ENCODE measurements at places on chromosomes 2 and 18.

DNA sequence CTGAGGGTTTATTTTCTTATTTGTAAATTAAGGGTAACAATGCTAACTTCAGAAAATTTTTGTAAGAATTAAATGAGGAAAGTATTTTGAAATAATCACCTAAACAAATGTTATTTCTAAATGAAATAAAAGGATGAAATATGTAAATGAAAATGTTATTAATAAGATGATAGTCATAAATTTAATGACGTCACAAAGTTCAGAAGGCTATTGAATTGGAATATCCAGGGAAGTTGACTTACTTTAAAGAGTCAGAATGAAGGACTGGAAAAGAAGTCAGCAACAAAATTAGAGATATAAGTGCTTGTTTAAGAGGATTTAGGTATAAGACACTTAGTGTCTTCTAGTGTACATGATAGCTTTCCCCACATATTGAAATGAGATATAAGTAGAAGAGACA, 732.6 kb upstream of the CDH7 start:
- DNase-seq = no peak

- DNase-seq = no peak
Measured at GRCh38 chr18:46621871-46622270, 35.1 kb downstream of the LOXHD1 start.

DNA sequence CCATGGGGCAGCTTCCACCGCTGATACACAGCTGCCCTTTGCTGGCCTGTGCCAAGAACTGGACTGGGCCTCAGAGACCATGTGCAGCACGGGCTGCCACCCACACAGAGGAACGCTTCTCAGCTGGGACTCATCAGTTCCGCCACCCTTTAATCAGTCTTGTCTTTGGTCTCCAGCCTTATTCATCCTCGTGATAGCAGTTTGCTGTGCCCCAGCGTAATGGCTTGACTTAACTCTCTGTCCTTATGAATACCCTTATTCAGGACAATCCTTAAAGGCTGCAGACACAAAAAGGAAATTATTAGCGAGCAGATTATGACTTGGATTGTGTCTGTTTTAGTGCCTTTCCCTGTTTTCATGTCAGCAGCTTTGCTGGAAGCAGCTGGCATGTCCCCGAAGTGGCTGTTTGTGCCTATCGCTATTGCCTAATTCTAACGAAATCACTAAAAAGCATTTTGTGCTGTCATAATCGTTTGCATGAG, 108.9 kb upstream of the DAPL1 start:
- no peak for DNase-seq

DNA sequence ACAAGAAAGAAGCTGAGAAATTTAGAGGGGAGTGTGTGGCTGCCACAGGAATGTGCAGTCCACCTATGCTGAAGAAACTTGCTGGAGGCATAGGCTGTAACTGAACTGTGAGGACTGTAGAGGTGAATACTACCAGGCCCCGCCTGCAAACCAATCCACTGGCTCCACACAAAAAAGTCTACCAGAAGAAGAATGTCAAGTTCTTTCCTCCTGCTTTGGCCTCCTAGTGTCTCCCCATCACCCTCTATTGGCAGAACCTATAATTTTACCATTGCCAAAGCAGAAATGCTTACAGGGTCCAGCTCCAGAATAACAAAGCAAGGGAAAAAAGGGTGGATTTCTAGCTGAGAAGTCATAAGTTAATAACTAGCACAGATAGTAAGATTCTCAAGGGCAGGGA, 5.9 kb upstream of the ATP5MC3 start:
- no peak for DNase-seq

DNA sequence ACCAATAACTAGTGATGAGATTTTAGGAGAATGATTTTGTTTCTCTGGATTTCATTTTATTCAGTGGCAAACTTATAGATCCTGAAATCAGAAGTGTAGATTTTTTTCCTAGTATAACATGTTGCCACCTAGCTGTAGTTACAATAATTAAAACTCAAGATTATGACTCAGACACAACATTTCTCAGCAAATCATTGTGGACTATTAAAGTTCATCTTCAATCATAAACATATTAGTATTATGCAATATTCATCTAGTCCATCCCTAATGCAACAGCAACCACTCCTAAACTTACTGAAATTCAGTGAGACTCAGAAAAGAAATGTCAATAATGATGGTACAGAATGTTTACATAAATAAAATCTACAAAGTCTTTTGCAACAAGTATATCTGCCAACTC, 51.3 kb downstream of the USP34 start:
- no peak for DNase-seq

- no peak for DNase-seq
Measured at GRCh38 chr18:5159080-5159479, 38.0 kb downstream of the AKAIN1 start.

All from activated CD4-positive, alpha-beta T cell treated with anti-CD3 and anti-CD28 coated beads for 48 hours (primary cell).